ENCODE measurements at places on chromosomes 7 and 10.

GRCh38 chr10:131445623-131446022, 134.1 kb upstream of the TCERG1L start:
- no peak for DNase-seq

DNA sequence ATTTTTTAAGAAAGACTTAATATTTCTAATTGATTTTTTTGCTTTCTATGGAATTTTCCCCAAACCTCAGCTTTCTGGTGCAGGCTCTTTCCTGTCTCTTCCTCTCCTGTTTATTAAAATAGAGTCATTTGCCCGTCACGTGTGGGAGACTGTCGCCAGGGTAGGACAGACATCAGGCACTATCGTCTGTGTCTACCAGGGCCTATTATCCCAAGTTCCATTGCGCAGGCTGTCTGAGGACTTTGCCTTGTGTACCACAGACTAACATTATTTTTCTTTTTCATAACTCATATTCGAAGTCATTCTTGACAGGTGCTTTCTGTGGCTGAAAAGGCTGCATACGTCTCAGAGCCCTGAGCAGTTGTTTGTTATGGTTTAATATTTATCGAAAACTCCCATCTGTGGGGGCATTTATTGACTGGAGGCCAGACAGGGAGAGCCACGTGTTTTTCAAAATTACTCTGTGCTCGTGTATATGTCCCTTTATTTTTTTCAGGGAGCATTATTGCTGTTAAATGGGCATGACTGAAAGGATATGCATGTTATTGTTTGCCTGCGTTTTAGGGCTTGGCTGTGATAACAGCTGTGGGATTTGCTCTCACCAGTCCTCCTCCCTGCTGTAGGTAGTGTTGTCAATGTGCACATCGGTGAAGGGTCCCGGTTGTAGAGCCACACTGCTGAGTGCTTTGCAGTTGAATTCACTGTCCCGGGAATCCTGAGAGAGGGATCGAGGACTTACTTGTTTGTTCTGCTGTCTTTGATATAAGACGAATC, 89.8 kb downstream of the CAMK1D start:
- no peak for DNase-seq

- DNase-seq, result peak; percentile 58
These were observed 162.9 kb downstream of the ZNF33B start for GRCh38 chr10:42475168-42476098.

DNA sequence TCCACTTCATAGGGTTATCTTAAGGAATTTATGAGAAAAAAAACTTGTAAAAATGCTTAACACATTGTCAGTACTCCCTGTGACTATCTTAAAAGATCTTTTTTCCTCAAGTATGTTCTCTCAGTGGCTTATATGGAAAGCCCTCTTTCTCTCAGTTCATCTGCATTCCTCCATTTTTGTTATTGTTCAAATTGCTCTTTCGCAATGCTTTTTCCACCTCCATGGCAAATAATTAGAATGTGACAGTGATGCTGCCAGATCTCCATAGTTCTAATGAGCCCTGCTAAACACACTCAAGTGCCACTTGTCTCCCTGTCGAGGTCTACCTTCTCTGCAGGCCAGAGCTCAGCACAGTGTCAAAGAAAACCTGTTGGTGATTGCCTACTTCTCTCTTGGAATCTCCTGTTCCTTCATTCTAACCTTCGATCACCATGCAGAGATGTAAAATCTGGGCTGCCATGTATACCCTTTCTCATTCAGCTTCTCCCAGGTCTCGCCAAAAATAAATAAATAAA, 37.2 kb upstream of the ABCB5 start:
- DNase-seq, result no peak

DNA sequence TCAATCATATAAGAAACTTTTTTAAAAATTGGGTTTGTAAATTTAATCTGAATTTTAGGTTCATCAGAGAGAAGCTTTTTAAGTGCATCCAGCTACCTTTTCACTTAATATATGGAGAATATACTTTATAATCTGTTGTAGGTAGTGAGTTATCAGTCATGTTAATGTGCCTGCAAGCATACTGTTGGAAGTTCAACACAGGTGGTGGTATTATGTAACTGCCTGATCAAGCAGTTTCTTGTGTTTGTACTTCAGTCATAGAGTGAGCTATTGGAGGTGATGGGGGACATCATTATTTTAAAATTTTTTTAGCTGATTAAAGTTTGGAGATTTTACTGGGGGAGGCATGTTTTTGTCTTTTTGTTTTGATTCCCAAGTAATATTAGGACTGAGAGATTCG, 2.5 kb downstream of the TNKS2 start:
- DNase-seq, result no peak

DNA sequence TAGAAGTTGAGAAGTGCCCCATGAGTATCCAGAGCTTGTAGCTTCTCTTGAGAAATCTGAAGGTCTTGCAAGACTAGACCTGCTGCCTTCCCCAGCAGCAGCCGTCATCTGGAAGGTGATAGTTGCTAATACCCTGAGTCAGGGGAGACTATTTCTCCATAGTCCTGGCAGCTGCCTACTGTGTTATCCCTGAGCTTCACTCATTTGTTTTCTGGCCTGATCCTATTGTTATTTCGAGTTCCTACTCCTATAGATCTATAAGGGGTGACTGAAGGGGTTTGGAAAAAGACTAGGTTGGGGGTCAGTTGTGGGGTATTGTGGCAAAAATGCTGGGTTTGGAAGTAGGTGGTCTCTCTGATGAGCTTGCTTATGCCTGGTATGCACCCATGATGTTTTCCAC, 297.8 kb downstream of the CNTNAP2 start:
- no peak for DNase-seq

GRCh38 chr10:21849607-21850006, 153.9 kb downstream of the DNAJC1 start:
- DNase-seq, result no peak

GRCh38 chr7:43332193-43332796, 219.8 kb downstream of the HECW1 start:
- no peak for DNase-seq

DNA sequence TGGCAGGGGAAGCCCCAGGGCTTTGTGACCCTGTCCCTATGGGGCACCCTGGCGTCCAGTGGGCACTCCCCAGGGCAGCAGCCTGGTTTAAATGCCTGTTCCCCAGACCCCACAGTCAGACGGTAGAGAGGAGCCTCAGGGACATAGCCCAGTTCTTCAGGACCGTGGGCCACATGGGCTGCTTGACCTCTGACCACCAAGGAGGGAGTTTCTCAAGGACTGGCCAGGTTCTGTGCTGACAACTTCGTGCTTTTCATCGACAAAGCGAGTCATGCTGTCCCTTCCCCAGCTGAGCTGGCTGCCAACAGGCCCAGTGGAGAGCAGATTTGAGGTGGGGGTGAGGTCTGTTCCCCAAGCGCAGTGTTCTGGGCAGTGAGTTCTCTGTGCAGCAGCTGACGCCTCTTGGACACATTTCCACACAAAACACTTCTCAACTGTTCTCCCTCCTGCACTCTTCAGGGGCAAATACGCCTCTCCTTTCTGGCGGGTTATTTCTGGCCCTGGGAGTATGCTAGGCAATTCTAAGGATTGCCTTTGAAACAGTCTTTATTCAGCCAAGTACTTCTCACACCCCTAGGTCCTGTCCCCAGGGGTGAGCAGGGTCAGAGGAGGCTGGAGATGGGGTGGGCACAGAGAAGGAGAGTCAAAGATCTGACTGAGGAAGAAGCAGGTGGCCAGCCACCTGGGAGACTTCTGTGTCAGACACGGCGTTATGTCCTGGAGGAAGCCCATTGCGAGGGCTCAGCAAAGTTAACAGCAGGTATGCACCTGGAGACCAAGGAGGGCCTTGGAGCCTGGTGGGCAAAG, 57.3 kb upstream of the CAMK2B start:
- DNase-seq, result peak; percentile 21

DNA sequence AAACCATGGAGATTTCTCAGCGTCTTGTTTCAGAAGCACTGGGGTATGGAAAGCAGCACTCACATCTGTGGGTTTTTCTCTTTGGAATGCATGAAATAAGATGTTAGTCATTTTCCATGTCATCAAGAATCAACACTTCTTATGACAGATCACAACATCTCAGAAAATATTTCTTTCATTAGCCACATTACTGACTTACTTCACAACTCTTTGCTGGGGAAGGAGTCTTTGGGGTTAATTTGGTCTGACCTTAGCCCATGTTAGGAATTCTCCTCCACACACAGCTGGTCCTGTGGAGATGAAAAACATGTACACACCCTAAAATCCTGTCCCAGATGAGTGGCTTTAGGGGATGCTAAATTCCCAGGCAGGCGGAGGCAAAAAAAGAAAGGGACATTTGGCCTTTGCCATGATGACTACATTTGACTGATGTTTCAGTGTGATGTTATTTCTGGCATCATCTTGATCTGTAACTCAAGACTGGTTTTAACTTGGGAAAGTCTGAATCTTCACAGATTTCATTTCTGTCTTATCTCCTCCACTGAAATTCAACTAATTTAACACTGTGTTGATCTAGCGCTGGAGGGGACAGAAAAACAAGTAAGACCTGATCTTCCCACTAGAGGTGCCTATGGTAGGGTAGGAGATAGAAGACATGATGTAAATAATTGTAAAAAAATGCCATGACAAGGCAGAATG, 363.2 kb downstream of the PRPF18 start:
- DNase-seq, result peak; percentile 99

- no peak for DNase-seq
These were observed 161.0 kb downstream of the DIP2C start for GRCh38 chr10:528173-529165.

DNA sequence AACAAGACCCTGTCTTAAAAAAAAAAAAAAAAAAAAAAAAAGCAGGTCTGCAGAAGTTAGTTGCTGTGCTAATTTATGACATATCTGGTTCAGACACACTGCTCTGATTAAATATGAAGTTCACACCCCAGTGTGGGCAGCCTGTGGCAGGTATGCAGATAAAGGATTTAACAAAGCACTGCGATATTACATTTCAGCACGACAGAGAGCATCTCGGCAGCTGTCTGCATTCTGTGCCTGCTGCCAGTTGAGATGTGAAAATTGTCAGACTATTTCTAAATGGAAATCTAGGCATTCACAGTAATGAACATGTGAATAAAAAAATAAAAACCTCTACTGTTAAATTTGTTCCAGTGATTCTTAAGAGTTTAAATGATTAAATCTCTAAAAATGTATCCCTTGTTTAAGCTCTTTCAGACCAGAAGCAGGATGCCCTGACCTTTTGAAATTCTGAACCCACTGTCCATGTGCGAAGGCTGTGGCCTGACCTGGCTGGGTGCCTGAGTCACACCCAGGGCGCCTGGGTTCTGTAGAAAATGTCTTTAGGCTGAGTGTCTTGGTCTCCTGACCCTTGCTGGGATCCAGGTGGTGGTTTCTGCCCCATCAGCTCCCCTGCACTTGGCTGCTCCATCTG, 272.9 kb downstream of the WDR37 start:
- no peak for DNase-seq

DNA sequence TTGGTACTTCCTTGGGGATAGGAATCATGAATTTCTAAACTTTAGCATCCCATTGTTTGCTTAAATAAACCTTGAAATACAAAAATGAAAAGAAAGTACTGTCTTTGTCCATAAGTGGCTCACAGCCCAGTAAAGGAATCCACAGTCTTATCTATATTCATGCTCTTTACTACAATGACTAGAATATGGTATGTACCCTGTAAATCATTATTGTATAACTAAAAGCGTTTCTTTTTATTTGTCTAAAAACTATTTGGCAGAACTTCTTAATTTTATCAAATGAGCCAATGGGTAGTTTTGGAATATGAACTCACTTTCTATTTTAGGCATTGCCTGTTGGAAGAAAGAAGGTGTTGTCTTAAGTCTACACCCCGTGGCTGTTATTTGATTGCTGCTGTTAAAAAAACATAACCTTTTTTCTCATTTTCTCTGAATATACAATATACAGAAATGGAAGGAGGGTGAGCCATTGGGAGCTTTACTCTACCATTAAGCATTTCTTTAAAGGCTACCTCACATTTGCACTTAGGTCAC, 12.4 kb upstream of the STRIP2 start:
- DNase-seq, result no peak

GRCh38 chr10:116733566-116733965, 8.8 kb downstream of the HSPA12A start:
- peak; percentile 86 for DNase-seq

- no peak for DNase-seq
These were observed 43.4 kb upstream of the PPP2R2D start for GRCh38 chr10:131857156-131858117.

- DNase-seq, result no peak
These were observed 10.3 kb upstream of the INSIG1 start for GRCh38 chr7:155287284-155287935.

DNA sequence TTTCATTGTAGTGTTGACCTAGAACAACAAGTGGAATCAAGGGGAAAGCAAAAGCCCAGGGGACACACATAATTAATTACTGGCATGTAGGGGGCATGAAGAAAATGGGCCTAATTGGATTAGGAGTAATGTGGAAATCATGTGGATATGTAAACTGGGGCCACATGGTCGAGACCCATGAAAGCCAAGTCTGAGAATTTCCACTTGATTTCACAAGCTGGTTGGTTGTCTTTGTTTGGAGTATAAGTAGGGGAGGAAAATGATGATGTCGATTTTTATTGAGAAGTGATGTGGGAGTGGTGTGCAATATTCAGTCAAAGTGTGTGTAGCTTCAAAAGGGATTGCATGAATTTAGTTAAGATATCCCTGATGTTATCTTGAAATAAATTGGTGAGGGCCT, 131.8 kb downstream of the LRRC4 start:
- DNase-seq, result no peak

DNA sequence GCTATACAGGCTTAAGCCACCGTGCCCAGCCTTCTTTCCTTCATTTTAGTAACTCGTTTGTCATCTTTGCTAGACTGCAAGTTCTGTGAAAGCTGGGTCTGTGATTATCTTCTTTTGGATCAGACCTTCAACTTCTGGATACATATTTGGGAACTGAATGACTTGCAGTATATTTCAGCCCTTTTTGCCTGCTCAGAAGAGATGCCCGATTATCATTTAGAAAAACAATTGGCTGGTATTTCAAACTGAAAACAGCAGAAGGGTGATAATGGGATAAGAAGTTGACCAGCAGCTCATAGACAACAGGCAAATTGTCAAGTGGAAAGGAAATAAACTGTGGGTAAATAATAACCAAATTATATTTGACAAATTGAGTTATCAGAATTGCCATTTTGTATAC, 14.6 kb downstream of the RSBN1L start:
- no peak for DNase-seq

GRCh38 chr10:44974628-44975430, 3.8 kb downstream of the DEPP1 start:
- DNase-seq, result peak; percentile 77

GRCh38 chr7:46207931-46208634, 287.0 kb upstream of the IGFBP3 start:
- no peak for DNase-seq

GRCh38 chr10:71206911-71207310, 5.5 kb upstream of the UNC5B start:
- DNase-seq, result no peak

GRCh38 chr7:131540491-131541162, 15.8 kb downstream of the PODXL start:
- no peak for DNase-seq

Measured in EH (cell line).